ENCODE measurements at places on chromosomes 7 and 10.

DNA sequence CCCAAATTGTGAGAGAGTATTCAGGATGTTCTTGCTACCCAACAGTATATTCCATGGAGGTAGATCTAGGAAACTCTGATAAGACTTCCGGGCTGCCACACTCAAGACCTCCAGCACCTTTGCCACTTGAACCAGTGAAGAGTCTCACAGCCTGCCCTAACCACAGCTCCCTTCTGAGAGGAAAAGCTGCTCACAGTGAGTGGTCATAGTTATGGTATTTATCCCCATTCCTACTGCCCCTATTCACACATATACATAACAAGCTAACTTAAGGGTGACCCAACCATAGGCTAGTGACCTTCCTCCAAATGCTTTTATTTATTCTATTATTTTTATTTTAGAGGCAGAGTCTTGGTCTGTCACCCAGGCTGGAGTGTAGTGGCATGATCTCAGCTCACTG, 156.3 kb downstream of the PTEN start:
- no peak for DNase-seq

GRCh38 chr7:77427996-77428603, 12.0 kb upstream of the GSAP start:
- no peak for DNase-seq

GRCh38 chr10:105834261-105835059, 1193.4 kb downstream of the SORCS3 start:
- no peak for DNase-seq

GRCh38 chr10:73717556-73717955, 19.6 kb upstream of the AGAP5 start:
- no peak for DNase-seq

DNA sequence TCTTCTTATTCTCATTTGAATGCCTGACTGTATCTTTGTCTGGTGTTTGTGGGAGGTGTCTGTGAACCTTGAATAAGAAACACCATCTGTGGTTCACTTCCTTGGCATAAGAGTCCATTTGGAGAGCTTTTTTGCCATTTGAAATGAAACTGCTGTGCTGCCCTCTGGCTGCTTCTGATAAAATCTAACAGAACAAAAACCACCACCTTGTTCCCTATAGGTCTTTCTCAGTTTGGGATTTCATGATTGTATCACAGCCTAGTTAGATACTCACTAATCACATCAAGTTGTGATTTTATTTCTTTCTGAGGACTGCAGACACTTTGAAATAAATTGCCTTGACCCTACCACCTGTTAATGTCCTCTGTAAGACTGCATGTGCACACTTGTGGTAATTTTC, 102.7 kb upstream of the FAM13C start:
- no peak for DNase-seq

GRCh38 chr7:77667459-77668086, 28.7 kb upstream of the RSBN1L start:
- no peak for DNase-seq

GRCh38 chr7:75737856-75738603, 711 bp downstream of the HIP1 start:
- no peak for DNase-seq

- no peak for DNase-seq
These were observed 622 bp downstream of the WNT16 start for GRCh38 chr7:121329191-121330052.

Measured in activated CD4-positive, alpha-beta T cell treated with anti-CD3 and anti-CD28 coated beads, Interleukin-2, amount 50 U/mL, for 24 hours (primary cell).